ENCODE measurements at places on chromosomes 3 and 15. TPM values are rescaled to one million over a fixed set of nuclear protein-coding genes. Genes with fewer than 3 reads are reported as not detected.

CLEC3B gene
- total RNA-seq, result not detected

RTP1 gene
- not detected for total RNA-seq

EFCC1 gene
- 0.24 TPM for total RNA-seq

DNA sequence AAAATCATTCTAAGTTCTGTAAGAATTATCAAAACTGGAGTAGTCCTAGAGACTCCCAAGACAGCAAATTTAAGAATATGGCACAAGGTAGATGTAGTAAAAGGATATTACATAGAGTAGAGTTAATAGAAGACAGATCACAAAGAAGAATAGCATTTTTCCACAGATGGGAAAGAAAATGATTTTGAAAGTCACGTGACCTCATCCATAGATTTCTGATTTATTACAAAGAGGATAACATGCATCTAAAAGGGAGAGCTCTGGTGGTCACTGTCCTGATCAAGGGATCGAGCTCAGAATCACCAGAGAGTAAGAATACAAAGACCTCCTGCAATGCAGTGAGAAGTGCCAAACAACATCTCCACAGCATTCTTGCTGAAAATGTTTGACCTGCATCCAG, 354.4 kb downstream of the TBL1XR1 start:
- DNase-seq, result no peak

GRCh38 chr3:128070898-128071591, 18.8 kb downstream of the SEC61A1 start:
- no peak for DNase-seq

- no peak for DNase-seq
Measured at GRCh38 chr3:45409921-45410320, 21.5 kb downstream of the LARS2 start.

All from activated CD4-positive, alpha-beta memory T cell treated with anti-CD3 and anti-CD28 coated beads for 36 hours (primary cell).